ENCODE measurements at places on chromosomes 11 and 22. TPM values are rescaled to one million over a fixed set of nuclear protein-coding genes. Genes with fewer than 3 reads are reported as not detected.

- DNase-seq = no peak
Measured at GRCh38 chr11:6746086-6746618, 25.6 kb downstream of the OR2AG2 start.

- DNase-seq = no peak
Measured at GRCh38 chr11:135015966-135016365, 603.9 kb upstream of the B3GAT1 start.

DNA sequence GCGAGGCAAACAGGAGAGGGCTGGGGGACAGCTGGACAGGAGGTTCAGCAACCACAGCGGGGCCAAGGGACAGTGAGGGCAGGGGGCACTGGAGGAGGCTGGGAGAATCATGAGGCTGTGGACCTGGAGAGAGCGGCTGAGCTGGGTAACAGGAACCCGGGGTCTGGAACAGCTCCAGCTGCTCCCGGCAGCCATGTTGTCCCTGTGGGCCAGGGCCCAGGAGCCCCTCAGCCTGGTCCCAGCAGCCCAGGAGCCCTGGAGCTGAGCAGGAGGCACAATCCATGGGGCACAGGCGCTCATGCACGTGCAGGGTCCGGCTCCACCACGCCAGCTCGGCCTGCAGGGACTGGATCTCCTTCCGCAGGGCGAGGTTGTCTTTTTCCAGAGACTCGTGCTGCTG is 7.4 kb downstream of the BATF2 start:
- no peak for DNase-seq

DNA sequence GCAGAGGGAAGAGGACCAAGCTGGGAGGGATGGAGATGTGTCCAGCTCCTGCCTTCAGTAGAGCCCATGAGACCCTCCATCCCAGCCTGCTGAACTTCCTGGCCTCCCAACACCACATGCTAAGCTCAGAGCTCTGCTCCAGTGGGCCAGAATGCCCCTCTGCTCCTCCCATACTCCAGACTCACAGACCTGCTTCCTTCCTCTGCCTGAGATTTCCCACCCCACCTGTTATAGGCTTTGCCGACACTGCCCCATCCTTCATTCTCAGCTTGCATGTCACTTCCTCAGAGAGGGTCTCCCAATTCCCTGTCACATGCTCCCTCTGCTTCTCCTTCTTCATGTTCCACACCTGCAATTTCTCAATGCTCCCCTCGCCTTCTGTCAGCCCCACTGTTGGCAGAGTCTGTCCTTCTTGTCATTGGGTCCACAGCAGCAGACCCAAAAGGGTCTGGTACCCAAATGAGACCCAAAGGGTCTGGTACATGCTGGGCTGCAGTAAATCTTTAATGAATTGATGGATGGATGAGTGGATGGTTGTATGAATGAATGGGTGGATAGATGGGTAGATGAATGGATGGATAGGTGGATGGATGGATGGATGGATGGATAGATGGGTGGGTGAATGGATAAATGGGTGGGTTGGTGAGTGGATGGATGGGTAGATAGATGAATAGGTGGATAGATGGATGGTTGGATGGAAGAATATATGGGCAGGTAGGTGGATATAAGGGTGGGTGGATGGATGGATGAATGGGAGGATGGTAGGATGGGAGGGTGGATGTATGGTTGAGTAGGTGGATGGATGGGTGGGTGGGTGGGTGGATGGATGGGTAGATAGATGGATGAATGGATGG is 105.3 kb upstream of the FGF3 start:
- no peak for DNase-seq

Gene INS
- total RNA-seq = not detected

DNA sequence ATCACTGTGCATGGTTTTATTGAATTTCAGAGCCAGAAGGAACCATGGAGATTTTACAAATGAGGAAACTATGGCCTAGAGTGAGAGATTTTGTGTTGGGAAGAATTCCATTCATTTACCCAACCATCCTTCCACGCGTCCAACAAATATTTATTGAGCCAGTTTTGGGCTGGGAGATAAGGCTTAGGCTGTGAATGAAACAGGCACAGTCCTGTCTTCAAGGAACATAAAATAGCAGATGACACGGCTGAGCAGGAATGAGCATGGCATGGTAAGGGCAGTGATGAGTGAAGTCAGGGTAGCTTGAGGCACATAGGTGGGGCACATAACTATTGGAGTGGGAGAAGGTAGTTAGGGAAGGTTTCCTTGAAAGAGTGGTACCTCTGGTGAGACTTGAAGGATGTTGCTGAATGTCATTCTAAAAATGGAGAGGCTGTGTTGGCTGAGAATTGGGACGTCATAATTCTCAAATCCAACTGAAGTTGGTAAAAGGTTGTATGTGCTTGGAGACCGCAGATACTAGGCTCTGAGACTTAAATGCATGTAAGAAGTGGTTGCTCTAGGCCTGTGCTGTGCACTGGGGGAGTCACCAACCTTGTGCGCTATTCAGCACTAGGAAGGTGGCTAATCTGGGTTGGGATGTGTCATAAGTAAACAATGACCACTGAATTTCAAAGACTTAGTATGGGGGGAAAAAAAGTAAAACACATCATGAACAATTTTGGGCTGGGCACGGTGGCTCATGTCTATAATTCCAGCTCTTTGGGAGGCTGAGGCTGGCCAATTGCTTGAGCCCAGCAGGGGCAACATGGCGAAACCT is 51.9 kb downstream of the TEAD1 start:
- DNase-seq = no peak

- no peak for DNase-seq
Measured at GRCh38 chr11:10680956-10681487, 12.5 kb downstream of the IRAG1 start.
